Activated T-cell treated with anti-CD3 and anti-CD28 coated beads for 24 hours (primary cell): ENCODE measurements at places on chromosomes 6 and 20.

- DNase-seq, result no peak
These were observed 85.3 kb upstream of the SCP2D1 start for GRCh38 chr20:18728165-18728869.

DNA sequence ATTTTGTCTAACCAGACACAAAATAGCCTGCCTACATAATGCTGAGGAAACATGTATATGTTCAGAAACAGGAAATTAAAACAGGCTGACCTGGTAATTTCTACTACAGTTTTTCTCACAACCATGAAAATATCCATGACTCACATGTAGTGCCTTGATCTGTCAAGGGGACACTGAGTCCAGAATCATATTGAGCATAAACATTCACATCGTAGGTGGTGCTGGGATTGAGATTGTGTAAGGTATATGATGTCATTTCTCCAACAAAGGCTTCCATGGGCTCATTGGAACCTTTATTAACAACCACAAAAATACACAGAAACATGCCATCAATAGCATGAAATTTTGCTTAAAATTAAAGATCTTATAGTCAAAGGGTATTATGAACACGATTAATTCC, 80.9 kb downstream of the COL12A1 start:
- DNase-seq, result no peak

DNA sequence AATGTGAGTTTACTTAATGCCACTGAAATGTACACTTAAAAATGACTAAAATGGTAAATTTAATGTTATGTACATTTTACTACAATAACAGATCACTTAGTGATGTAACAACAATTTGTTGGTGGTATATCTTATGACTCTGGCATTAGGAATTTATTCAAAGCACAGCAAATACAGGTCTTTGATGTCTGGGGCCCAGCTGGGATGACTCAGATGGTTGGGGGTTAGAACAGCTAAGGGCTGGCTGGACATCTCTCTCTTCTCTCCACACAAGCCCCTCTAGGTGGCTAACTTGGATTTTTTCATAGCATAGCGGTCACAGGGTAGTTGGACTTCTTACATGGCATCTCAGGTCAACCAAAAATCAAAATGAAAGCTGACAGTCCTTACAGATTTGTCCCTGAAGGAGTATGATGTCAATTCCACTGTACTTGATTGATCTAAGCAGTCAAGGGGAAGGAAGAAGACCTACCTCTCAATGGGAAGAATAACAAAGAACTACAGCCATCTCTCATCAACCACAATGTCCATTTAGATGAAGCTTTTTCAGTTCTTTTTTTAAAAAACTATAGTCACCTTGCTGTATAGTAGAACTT, 37.5 kb upstream of the LCA5 start:
- no peak for DNase-seq

DNA sequence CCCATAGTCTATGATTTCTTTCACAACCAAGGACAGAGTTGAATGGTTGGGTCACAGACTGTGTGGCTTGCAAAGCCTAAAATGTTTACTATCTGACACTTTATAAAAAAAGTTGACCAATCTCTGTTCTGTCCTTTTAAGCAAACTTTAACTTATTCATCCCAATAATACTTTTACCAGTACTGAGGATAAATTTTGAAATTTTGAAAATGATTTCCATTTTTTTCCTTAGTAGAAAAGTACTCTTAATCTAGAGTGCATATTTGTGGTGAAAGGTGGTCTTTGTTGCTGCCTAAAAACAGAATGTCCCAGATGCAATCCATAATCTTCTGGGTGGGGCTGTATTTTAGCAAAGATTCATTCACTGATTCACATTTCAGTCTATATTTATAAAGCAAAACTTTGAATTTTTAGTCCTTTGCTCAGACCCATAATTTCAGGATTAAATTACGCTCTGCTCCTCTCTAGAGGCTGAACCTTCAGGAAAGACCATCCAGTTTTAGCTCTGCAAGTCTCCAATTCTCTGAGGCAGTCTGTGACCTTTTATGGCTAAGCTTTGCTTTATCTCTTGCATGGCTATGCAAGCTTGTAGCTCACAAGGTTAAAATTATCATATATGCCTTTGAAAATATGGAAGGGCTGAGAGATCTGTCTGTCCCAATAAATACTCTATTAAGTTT, 573.5 kb downstream of the COL12A1 start:
- DNase-seq, result no peak

DNA sequence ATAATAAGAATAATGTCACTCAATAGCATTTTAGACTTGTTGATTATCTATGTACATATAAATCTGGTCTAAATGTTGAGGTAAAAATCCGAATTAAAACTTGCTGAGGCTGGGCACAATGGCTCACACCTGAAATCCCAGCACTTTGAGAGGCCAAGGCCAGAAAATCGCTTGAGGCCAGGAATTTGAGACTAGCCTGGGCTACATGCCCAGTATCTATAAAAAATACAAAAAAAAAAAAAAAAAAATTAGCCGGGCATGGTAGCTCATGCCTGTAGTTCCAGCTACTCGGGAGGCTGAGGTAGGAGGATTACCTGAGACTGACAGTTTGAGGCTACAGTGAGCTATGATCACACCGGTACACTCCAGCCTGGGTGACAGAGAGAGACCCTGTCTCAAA, 34.2 kb upstream of the SUPT3H start:
- DNase-seq, result no peak

GRCh38 chr6:30493643-30494250, 4.4 kb downstream of the HLA-E start:
- DNase-seq, result no peak
